ENCODE measurements at places on chromosomes 4 and X.

- DNase-seq = no peak
Measured at GRCh38 chr4:111066887-111067286, 444.0 kb upstream of the PITX2 start.

- DNase-seq = no peak
Measured at GRCh38 chrX:130831347-130831722, 71.7 kb downstream of the ENOX2 start.

GRCh38 chrX:137052643-137053235 lies 18.9 kb upstream of the GPR101 start:
- DNase-seq = no peak

DNA sequence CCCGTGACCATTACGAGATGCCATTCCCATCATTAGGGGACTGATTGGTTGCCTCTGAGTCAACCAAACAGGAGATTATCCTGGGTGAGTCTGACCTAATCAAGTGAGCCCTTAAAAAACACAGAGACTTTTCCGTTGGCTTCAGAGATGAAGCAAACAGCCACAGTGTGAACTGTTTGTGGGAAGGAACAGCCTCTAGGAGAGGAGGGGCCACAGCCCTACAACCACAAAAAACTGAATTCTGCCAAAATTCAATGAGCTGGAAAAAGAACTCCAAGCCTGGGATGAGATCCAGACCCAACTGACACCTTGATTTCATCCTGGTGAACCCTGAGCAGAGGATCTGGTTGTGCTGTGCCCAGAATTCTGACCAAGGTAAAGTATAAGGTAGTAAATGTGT lies 31.3 kb upstream of the TBL1X start:
- no peak for DNase-seq

GRCh38 chr4:188839704-188840103 lies 700.5 kb downstream of the TRIML1 start:
- no peak for DNase-seq

- no peak for DNase-seq
Measured at GRCh38 chrX:39331082-39331704, 529.9 kb downstream of the MID1IP1 start.

DNA sequence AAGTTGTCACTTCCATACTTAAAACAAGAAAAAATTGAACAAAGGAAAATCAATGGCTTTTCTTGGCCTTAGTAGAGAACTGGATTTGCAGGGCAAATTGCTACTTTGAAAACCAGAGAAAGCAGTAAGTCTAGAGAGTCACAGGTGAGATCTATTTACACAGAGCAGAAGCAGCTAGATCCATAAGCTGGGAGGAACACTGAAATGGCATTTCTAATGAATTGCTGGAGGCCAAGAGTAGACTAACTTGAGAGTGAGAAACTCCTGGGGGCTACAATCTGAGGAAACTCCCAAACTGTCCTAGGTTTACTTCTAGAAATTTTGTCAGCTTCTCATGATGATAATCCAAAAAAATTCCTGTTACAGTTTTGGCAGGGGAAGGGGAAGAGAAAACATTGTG lies 133.3 kb downstream of the SPCS3 start:
- no peak for DNase-seq

GRCh38 chr4:1369091-1369450 lies 22.1 kb downstream of the UVSSA start:
- DNase-seq = no peak

GRCh38 chrX:69062493-69062892 lies 102.8 kb downstream of the PJA1 start:
- no peak for DNase-seq

GRCh38 chrX:114798907-114799306 lies 215.0 kb downstream of the HTR2C start:
- no peak for DNase-seq

GRCh38 chrX:136146614-136147314 lies 569 bp upstream of the FHL1 start:
- DNase-seq = no peak

- no peak for DNase-seq
Measured at GRCh38 chr4:183936574-183937345, 31.7 kb downstream of the STOX2 start.

DNA sequence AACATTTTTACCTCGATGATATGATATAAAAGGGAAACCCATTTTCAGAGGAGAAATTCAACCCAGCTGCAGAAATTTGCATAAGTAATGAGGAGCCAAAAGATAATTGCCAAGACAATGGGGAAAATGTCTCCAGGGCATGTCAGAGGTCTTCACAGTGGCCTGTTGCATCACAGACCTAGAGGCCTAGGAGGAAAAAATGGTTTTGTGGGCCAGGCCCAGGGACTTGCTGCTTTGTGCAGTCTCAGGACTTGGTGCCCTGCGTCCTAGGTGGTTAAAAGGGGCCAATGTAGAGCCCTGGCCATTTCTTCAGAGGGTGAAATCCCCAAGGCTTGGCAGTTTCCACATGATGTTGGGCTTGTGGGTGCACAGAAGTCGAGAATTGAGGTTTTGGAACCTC lies 106.9 kb downstream of the CPXCR1 start:
- DNase-seq = no peak

- no peak for DNase-seq
Measured at GRCh38 chr4:44652002-44652401, 577 bp upstream of the YIPF7 start.

DNA sequence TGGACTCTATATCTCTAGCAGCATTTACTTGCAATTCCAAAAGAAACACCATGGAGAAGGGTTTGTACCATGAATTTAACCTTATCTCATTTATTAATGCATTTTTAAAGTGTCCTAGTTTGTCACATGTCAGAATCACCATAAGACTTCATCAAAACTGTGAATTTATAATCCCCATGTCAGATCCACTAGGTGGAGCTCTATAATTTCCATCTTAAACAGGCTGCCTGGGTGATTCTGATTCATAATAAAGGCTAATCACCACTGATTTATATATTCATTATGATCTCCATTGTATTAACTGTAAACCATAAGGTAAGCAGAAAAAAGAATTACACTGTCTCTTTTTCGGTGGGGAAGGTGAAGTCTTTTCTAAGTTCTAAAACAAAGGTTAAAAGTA lies 4.0 kb downstream of the TCEAL2 start:
- no peak for DNase-seq

GRCh38 chr4:80412322-80412721 lies 76.8 kb downstream of the CFAP299 start:
- no peak for DNase-seq

DNA sequence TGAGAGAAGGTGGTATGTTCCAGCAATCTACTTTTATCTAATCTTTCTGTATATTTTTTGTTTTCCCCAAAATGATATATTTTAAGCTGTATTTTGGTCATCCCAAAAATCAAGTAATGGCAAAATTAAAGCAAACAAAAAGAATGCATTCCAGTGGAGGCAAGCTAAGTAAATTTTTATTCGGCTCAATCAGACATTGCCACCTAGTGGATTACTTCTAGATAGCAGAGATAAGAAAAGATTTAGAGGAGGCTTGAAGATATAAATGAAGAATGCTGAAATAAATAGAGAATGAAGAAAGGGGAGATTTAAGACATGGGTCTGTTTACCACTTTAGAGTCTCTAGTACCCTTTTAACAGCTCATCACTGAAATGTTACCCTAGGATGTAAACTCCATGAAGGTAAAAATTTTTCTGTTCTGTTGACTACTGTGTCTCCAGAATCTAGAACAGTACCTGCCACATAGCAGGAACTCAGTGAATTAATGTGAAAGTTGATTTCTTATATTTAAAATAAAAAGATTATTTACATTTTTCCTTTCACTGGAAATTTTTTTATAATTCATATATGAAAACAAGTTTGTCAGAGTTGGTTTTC lies 110.9 kb upstream of the ANK2 start:
- DNase-seq = no peak

DNA sequence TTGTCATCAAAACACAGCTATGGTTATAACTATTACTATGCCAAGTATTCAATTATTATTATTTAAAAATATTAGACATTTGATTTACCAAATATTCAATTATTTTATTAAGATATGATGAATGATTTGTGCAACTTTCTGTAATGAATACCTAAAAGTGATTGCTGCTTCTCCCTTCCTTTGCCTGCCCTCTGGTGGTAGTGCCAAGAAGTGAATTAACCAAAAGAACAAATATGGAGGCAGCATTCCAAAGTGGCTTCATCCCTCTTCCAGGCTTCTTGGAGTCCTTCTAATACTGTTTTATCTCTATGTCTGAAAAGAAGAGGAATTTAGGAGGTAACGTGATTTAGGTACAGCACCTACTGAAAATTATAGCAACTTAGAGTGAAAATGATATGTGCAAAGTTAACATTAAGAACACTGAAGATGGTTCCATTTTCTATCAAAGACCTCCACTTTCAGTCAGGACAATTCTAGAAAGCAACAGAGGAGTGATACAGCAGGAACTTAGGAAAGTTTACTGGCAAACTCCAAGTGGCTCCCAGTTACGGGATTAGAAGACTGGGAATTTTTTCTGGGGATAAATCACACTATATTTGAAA lies 43.0 kb downstream of the ENPEP start:
- DNase-seq = no peak

DNA sequence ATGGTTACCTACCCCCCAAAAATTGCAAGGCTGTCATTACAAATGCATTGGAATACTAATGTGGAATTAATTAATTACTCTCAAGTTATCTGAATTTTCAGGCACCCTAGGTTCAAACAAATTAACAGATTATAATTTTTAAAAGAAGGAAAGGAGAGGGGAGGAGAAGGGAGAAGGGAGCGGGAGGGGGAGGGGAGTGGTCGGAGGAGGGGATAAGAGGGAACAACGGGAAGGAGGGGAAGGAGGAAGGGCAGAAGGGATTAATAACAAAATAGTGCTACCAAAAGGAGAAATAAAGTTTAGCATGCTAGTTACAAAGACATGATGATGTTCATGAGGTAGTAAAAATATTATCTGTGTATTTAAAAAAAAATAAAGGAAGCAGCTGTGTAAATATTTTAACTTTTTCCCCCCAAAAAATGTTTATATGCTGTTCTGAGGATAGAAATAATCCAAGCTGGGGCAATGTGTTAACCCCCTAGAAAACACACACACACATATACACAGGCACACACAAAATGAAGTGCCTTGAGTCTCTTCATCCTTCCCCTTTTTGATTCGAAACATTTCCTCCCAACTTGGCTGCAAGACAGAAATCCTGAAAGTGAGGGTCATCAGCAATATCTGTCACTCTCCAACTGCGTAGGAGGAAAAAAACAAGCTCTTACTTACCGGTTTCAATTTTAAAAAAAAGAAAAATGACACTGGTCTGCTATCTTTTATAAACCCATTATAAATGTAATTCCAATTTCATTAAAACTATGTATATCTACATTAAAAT lies 58.8 kb downstream of the PPP3CA start:
- no peak for DNase-seq

DNA sequence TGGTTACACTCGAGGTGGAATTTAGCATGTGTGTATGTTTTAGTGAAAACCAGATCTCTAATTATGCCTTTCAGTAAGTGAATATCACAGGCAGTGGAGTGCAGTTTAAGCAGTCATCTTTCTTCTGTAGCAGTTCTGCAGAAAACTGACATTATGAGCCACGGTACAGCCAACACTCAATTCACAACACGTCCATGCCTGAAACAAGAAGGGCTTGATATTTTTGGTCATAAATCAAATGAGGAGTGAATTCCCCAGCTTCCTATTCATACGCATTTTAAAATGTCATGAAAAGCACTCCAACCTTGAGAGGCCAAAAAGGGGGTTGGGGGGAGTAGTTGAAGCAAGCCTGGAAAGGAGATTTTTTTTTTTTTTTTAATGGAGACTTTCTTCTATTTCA lies 316.7 kb downstream of the ARHGAP10 start:
- no peak for DNase-seq

GRCh38 chr4:153497091-153497531 lies 31.0 kb downstream of the TMEM131L start:
- DNase-seq = no peak

- no peak for DNase-seq
Measured at GRCh38 chr4:188779581-188779980, 640.3 kb downstream of the TRIML1 start.

- no peak for DNase-seq
Measured at GRCh38 chr4:139419388-139419914, 34.5 kb upstream of the RAB33B start.

GRCh38 chr4:31009926-31010325 lies 289.8 kb downstream of the PCDH7 start:
- DNase-seq = no peak

GRCh38 chrX:102341867-102342266 lies 94.9 kb downstream of the NXF2 start:
- DNase-seq = no peak

- DNase-seq = no peak
Measured at GRCh38 chrX:132086672-132087071, 41.1 kb downstream of the FRMD7 start.

DNA sequence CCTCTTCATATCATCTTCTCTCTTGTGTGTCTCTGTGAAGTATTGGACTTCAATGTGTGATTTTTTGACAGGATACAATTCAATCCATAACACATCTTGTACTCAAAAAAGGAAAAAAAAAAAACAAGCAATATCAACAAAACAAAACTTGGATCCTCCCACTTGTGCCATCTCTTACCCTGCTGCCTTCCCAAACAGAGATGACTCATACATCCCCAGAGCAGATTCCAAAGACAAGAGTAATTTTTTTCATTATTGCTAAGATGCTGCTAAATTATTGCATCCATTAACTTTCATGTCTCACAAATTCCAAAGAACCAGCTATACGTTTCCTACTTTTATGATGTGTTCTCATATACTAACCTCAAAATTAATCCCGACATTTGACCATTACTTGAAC lies 479.2 kb downstream of the GBA3 start:
- DNase-seq = no peak

DNA sequence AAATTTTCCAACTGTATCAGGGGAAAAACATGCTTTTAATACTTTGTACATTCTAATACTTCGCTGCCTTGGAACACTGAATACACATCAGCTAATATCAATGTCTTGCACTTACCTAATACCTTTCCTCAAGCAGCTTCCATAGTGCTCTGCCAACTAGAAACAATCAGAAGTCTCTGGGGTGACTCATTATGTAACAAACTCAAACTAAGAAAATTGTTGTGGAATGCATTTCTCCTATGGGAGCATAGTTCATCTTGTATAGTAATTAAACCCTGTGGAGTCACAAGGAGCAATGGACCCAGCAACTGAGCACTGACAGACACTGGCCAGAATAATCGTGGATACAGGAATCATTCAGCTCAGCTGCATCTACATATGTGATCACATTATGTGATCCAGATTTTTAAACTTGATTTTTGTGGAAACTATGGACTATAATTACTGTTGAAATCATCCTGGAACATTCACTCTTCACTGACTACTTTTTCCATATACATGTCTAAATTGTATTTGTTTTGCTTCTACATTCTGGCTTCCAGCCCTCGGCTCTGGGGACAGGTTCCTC lies 496.9 kb downstream of the TMA16 start:
- no peak for DNase-seq

- no peak for DNase-seq
Measured at GRCh38 chr4:2396781-2397368, 21.6 kb downstream of the ZFYVE28 start.

DNA sequence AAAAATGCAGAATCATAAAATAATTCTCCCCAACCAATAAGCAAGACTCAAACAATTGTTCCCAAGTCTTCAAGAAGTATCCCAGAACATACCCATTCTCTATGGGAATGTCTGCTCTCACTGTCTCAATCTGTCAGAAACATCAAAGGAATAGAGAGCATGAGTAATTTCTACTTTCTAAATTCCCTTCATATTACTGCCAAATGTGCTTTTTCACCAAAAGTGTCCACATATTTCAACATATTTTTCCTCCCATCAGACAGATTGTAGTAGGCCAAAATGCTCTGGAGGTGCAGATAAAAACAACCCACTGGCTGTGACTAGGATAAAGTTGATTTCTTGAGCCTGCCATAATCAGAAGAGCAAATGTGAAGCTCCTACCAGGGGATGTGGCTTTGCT lies 692.0 kb upstream of the FAM241A start:
- DNase-seq = no peak

Data from activated CD8-positive, alpha-beta memory T cell treated with anti-CD3 and anti-CD28 coated beads for 4 hours (primary cell).